ENCODE measurements at places on chromosomes 2 and 18. TPM values are rescaled to one million over a fixed set of nuclear protein-coding genes. Genes with fewer than 3 reads are reported as not detected.
A peak's percentile ranks its signal among the peaks of the same experiment; 100 is the strongest.

- DNase-seq: no peak
Observed at GRCh38 chr2:139403948-139404347, 623.8 kb upstream of the NXPH2 start.

- DNase-seq: no peak
Observed at GRCh38 chr18:27695503-27695902, 481.4 kb downstream of the CDH2 start.

The TRAPPC12 gene
- polyA plus RNA-seq: 71.5 TPM

The PRKD3 gene
- polyA plus RNA-seq: 52.9 TPM

DNA sequence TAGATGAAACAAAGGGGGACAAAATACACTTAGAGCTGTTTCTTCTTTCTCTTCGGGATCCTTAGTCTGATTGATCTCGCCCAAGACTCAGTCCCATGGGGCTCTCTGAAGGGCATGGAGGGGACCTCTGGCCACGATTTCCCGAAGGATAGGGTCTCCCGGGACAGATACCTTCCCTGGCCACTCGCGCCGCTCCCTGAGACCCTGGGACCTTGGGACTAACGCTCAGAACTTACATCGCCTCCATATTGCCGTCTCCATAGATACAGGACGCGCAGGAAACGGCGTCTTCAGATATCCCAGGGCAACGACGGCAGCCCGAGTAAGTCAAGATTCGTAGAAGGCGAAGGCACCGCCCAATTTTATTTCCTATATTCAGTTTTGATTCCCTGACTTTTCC, at the start of gene CFAP65:
Gene CFAP65, minus strand, starts transcription at position 265 of the 400 bp plus-strand sequence. CDS start 2,468 bp downstream, outside the sequence.
- no peak for DNase-seq

GRCh38 chr2:31997653-31998052, 13.2 kb downstream of the MEMO1 start:
- no peak for DNase-seq

The SRD5A2 gene
- 0.05 TPM for polyA plus RNA-seq

The NIF3L1 gene
- 38.6 TPM for polyA plus RNA-seq

The RAB17 gene
- 15.0 TPM for polyA plus RNA-seq

- DNase-seq: no peak
Observed at GRCh38 chr2:20619624-20620024, 31.3 kb downstream of the HS1BP3 start.

DNA sequence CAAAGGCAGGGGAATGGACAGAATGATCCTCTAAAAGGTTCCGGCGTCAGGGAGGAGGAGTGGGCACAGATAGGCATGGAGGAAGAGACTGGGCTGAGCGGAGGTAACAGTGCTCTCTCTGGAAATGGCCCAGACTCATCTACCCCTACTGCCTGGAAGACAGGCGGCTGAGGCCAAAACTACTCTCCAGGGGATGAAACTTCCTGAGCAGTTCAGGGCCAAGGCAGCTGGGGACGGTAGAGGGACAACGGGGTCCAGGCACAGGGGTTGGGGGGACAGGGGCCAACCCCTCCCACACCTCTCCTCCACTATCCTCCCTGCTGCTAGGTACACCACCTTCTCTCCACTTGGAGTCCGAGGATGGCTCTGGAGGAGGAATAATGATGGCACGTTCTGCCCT, 94.3 kb downstream of the TNS1 start:
- DNase-seq: no peak

The GRHL1 gene
- polyA plus RNA-seq: 8.1 TPM

- no peak for DNase-seq
Observed at GRCh38 chr2:219538504-219538951, 5.1 kb downstream of the CHPF start.

The AQP4 gene
- 1.00 TPM for polyA plus RNA-seq

- DNase-seq: no peak
Observed at GRCh38 chr2:88269836-88270235, 99.7 kb downstream of the THNSL2 start.

- DNase-seq: no peak
Observed at GRCh38 chr2:20177556-20178248, 47.2 kb downstream of the SDC1 start.

GRCh38 chr2:8457699-8458502, 224.0 kb upstream of the ID2 start:
- no peak for DNase-seq

- DNase-seq: no peak
Observed at GRCh38 chr2:186497928-186498327, 11.9 kb downstream of the ZC3H15 start.

- DNase-seq: no peak
Observed at GRCh38 chr18:57210716-57211411, 64.0 kb downstream of the BOD1L2 start.

The SERPINB7 gene
- polyA plus RNA-seq: 0.59 TPM

DNA sequence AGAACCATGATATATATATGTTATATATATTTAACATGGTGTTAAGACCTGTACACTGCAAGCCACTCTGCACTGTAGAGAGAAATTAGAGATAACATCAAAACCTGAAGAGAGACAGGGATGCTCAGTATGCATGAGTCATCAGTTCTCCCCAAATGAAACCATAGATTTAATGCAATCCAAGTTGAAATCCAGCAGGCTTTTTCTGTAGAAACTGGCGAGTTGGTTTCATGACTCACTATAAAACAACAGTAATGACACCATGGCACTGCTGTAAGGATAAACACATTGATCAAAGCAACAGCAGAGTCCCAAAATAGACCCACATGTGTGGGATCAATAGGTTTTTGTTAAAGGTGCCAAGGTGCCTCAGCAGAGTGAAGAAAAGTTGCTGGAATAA, 65.8 kb downstream of the RTP5 start:
- DNase-seq: no peak

DNA sequence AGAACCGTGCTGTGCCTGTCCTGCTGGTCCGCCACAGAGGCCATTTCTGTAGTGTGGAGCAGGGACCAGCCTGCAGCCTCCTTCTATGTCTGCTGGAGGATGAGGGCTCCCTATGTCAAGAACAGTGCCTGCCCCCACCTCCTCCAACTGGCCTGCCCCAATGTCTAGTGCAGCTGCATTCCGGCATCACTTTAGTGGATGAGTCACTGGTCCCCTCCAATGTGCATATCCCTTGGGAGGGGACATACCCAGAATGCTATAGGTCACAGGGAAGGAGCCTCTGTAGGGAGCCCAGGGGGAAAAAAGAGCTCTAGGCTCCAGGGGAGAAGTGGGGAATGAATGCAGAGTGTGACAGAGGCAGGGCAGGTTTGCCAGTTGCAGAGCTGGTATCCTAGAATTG, 219.6 kb downstream of the CELF4 start:
- no peak for DNase-seq

DNA sequence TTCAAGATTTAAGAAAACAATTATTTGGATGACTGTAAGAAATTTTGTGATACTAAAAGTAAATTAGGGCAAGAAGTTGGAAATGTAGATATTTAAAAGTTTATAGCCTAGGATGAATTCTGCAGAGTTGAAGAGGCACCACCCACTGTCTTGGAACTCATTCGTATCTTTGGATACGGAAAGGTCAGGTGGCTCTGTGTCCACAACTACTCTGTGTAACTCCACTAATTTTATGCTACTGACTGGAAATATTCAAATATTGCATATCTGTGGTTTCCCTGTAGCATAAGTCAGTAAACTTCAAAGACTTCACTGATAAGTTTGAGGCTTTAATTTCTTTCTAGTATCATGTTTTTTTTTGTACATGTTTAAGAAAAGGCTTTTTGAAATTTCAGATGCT, 156.9 kb upstream of the RPRM start:
- no peak for DNase-seq

The PDCD1 gene
- 0.40 TPM for polyA plus RNA-seq

The PARD3B gene
- 40.4 TPM for polyA plus RNA-seq

DNA sequence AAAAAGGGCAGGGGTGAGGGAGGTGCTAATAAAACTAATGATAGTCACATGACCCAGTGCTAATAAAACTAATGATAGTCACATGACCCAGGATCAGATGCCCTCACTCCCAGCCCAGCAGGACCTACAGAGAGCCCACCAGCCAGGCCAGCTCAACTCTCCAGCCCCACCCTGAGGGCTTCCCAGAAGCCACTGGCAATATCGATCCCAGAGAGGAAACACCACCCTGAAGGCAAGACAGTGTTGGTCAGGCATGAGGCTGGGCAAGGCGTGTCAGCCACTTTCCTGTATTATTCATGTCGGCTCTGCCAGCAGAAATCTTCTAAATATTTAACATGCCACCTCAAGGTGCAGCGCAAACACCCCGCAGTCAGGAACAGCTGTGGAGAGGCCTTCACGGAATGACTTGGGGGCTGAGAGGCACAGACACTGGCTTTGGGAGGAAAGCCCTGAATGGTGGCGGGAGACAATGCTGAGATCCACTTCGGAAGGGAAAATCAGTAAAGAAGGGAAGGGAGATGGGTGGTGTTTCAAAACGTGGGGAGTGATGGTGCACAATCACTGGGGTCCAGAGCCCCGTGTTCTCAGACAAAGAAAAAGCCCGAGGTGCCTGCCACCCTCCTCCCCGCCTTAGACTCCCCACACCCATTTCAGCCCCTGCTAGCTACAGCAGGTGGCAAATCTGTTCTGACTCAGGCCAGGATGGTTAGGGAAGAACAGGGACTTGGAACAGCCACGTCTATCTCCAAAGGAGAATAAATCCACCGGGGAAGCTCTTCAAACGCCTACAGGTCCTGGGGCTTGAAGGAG, 1.4 kb downstream of the REEP1 start:
- DNase-seq: no peak

The MYOM1 gene
- 4.8 TPM for polyA plus RNA-seq

The FHOD3 gene
- 41.4 TPM for polyA plus RNA-seq

The DUSP2 gene
- polyA plus RNA-seq: 3.6 TPM

DNA sequence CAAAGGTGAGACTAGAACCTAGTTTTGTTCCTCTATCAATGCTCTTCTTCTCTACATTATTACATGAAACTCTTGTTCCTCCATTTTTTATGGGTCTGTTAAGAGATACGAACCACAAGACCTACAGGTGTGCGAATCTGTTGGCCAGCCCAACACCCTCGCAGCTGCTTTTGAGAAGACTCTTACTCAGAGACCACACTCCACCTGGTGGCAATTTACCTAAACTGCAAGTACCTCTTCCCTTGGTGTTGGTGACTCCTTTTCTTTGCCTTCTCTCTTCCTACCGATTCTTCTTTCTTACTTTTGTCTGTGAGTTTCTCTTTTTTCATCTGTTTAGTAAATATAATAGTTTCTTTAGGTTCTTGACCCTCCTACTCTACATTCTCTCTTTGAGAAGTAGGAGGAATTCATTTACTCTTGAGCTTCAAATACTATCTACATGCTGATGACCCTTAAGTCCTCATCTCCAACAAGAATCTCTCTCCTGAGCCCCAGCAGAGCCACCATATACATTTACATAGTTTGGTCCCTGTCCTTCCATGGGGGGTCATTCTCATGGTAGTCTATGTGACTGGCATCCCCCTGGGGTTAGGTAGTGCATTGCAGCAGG, 81.8 kb upstream of the GAREM1 start:
- no peak for DNase-seq

GRCh38 chr2:157894694-157895435, 18.7 kb upstream of the ACVR1 start:
- DNase-seq: no peak

GRCh38 chr2:8119782-8120505, 561.9 kb upstream of the ID2 start:
- DNase-seq: peak; percentile 38

DNA sequence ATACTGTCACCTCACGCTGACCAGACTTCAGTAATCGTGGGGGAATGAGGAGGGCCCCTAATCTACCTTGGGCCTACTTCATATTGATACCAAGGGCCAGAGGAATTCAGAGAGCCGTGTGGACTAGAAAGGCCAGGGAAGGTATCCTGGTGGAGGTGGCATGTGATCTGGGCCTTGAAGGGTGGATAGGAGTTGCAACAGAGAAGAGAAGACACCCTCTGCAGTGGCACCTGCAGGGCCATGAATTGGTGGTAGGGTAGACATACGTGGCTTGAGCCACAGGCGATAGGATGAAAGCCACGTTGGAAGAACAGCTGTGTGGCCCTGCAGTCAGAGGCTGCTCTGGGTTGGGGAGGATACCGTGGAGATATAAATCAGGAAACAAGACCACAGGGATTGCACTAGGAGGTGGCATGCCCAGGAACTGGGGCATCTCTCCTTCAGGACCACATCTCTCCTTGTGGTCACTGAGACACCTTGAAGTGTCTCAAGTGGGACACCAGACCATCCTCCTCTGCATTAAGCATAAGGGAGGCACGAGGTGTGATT, 141.4 kb downstream of the CYP26B1 start:
- no peak for DNase-seq

DNA sequence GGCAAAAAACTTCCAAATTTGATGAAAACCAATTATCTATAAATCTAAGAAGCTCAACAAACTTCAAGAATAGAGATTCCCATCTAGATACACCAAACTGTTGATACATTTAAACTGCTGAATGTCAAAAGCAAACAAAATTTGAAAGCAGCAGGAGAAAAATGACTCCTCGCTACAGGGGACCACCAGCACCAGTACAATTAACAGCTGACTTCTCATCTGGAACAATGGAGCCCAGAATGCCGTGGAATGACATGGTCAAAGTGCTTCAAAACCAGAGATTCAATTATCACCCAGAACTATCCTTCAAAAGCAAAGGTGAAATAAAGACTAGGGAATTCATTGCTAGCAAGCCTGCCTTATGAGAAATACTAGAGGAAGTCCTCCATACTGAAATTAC, 11.6 kb downstream of the SRSF7 start:
- no peak for DNase-seq

DNA sequence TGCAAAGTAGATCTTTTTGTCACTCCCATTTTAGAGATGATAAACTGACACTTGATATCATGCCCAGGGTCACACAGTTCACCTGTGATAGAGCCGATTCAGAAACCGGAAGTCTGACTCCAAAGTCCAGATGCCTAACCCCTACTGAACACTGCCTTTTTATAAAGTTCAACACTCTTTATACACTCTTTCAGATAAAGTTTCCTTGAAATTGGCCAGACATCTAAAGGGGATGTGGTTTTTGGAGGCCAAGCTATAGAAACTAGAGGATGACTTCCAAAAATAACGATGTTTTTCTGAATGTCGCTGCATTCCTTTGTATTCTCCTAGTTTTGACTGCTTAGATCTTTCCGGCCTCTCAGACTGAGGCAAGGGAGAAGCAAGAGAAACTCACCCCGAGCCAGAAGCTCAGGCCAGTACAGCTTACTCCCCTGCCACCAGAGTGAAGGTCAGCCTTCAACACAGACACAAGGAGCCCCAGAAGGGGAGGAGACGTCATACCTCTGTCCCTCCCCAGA, 61.8 kb downstream of the NRP2 start:
- DNase-seq: no peak

GRCh38 chr2:170237572-170238120, 59.7 kb downstream of the MYO3B start:
- no peak for DNase-seq

DNA sequence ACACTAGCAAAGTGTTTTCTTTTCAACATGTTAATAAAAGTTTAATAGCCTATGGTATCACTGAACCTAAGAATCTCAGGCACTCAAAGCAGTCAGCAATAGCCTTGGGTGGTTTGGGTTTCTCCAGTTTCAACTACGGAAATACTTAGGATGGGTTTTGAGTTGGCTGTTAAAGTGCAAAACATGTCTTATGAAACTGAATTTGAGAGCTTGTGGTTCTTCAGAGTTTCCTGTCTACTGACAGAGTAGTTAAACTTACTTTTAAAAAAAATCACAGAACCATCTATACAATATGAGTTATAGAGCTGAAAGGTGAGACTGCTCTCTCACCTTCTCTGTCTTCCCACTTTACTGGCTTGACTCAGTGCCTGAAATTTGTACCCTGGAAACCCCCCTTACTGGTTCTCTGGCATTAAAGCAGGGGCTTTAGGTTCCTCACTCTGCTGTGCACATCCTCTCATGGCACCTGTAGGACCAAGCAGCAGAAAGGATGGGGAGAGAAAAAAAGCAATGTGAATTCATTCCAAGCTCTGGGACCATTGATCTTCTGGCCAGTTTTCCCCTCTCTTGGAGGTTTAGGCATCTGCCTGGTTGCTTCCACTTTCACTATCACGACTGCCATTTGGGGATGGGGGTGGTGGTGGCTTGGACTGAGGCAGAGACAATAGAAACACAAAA, 18.1 kb downstream of the CCDC141 start:
- no peak for DNase-seq

The CGREF1 gene
- 7.2 TPM for polyA plus RNA-seq

Data from right renal pelvis (tissue), 4 donors.